ENCODE measurements at places on chromosomes 6 and 20.

GRCh38 chr20:58778760-58779159 lies 71.9 kb downstream of the GNAS-AS1 start:
- DNase-seq: no peak

- no peak for DNase-seq
These were observed 296.1 kb downstream of the TFAP2C start for GRCh38 chr20:56925082-56925830.

- DNase-seq: no peak
These were observed 737.8 kb upstream of the NRSN1 start for GRCh38 chr6:23388086-23388783.

DNA sequence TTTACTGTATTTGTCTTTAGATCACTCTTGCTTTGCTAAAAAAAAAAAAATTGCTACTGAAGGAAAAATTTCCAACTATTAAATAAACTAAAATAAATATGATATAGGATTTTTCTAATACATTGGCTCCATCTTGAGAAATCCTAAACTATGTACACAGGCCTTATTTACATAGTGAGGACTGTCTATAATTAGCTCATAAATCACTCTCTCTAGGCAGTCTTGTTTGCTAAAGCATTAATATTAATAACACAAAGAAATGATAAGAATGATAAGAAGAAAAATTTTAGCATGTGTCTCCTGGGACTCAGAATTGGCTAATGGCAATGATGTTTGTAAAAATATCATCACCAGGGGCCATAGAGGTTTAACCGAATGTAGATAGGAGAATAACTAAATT lies 13.3 kb upstream of the CRYBG1 start:
- no peak for DNase-seq

DNA sequence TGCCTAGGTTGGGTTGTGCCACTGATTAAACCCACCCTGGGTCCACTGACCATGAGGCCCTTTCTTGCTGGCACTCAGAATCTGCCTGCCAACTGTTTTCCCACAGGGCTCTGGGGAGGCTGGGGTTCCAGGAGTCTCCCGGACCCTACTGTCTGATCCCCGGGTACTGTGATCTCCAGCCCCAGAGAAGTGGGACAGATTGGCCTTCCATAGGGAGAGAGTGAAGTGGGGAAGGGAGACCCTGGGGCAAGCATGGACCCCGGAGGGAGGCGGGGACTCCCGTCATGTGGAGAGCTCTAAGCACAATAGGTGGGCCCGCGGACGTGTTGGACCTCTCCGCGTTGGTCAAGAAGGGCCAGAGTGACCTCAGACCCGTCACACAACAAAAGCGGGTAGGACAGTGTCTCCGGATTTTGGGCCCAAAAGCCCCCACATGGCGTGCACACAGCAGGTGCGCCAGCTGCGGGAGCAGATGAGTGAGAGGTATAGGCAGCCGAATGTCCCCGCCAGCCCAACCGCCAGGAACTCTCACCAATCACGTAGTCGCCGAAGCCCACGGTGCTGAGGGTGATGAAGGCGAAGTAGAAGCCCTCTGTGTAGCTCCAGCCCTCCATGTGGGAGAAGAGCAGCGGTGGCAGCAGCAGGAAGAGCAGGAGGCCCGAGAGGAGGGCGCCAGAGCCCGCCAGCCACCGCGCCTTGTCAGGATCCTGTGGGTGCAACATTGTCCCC lies 10.6 kb downstream of the KCNK17 start:
- no peak for DNase-seq

- no peak for DNase-seq
These were observed 52.1 kb downstream of the YTHDF1 start for GRCh38 chr20:63163596-63164483.

- no peak for DNase-seq
These were observed 148.2 kb upstream of the GGTLC1 start for GRCh38 chr20:24136659-24137246.

- no peak for DNase-seq
These were observed 38.8 kb downstream of the SLC22A3 start for GRCh38 chr6:160386869-160387530.

GRCh38 chr6:31158863-31159855 lies 770 bp downstream of the TCF19 start:
- no peak for DNase-seq

DNA sequence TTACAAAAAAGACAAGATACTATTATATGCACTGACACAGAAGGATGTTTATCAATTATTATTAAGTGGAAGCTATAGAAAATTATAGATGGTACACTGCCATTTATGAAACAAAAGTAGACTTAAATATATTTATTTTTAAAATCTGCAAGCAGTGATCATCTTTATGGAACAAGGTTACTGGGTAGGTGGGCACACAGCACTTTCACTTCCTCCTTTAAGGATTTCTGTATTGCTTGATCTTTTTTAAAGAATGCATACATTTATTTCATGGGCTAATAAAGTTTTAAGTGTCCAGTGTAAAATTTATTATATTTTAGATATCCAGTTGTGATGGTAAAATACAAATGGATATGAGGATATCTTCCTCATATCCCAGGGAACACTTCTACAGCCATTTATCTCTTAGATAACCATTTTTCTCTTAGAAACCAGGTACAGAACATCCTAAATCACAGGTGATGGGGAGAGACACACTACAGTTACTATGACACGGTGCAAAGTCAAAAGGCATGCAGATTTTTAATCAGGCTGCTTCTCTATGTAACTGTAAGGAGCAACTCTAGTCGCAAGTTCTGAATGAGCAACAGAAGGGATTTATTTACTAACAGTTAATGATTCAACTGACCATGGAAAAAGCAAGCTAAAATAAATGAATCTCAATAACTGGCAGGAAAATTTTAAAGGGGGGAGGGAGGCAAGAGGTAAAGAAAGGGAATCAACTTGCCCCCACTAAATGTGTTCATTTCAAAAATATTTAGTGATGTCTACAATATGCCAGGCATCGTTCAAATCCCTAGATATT lies 2.2 kb downstream of the FBXL4 start:
- no peak for DNase-seq

DNA sequence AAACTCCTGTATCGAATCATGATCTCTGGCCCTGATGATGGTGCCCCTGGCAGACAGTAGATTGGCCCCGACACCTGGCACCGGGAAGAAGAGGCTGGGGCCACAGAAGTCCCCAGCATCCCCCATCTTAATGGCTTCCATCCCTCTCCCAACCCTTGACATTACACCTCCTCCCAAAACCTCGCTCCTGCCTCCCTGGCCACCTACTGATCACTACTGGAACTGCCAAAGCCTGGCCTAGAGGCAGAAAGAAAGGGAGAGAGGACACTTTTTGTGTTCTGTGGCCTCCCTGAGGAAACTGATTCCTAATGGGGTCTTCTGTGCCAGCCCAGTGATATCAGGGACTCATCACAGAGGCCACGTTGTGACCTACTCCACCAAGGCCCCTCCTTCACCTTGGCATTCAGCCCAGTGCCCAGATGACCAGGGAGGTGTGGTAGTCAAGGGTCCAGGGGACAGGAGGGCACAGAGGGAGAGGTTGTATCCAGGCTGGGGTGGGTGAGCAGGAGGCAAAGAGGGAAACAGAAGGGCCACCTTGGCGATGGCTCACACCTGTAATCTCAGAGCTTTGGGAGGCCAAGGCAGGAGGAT lies 6.1 kb downstream of the C20orf173 start:
- peak; percentile 17 for DNase-seq

DNA sequence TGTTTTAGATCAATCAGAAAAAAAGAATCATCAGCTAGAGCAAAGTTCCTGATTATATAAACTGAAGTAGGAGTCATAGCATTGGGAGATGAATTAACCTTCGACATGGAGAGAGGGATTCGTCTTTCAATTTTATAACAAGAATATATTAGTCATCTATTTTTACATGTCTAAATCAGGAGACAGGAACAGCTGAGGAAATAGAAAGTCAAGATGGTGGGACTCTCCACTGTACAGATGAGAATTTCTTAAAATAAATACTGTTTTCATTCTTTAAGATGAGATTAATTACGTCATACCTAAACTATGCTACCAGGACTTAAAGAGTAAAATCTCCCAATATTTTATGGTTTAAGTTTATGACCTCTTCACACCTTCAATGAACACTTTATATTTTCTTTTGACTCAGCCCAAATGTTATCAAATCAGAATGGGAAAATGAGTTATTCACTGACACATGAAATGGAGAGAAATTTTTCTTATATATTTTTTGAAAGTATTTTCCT lies 1137.7 kb downstream of the EPHA7 start:
- no peak for DNase-seq

GRCh38 chr6:149385998-149386646 lies 13.9 kb upstream of the SUMO4 start:
- no peak for DNase-seq

DNA sequence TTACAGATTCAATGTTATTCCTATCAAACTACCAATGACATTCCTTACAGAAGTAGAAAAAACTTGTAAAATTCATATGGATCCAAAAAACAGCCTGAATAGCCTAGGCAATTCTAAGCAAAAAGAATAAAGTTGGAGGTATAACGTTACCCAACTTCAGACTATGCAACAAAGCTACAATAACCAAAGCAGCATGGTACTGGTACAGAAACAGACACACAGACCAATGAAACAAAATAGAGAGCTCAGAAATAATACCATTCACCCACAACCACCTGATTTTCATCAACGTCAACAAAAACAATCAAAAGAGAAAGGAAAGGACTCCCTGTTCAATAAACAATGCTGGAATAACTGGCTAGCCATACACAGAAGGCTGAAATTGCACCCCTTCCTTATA lies 17.2 kb upstream of the PLN start:
- no peak for DNase-seq

DNA sequence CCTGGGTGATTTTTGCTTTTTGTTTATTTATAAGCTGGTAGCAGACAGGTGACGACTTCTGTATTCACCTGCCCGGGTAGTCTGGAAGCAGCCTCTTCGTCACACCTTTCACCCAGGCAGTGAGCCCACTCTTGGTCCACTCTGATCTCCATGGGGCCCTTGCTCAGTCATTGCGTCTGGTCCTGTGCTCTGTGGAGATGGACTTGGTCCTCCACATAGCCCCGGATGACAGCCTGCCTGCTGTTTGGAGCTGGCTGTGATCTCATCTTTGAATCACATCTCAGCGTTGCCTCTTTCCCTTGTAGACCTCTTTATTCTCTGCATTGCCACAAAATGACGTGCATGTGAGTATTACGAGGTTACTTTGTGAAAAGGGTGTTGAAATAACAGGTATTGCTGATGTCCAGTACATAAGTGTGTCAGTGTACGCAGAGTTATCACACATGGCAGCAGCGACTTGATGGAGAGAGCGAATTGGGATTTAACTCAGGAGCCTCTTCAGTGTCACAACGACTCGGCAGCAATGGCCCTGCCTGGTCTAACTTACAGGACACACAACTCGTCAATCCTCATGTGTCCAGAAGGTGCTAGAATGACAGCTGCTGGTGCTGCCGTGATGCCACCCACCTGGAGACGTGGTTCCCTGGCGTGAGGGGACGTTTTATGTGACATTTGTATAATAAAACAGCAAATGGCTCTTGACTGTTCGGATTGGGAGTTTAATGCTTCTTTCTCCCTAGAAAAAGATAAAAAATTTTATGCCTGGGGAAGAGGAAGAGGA lies 24.2 kb upstream of the FRMD1 start:
- DNase-seq: no peak

DNA sequence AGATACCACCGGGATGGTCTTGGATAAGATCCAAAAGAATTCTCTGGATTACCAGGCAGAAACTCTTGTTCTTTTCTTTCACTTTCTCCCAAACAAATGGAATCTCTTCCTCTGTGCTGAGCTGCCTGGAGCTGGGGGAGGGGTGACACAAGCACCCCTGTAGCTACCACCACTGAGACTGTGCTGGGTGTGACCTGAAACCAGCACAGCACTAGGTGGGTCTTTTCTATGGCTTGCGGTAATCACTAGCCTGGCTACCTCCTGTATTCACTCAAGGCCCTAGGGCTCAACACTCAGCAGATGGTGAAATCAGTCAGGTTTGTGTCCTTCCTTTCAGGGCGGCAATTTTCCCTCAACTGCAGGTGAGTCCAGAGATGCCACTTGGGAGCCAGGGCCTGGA lies 122.4 kb upstream of the CENPW start:
- DNase-seq: no peak

GRCh38 chr6:32752580-32752979 lies 10.8 kb downstream of the HLA-DQB2 start:
- no peak for DNase-seq

GRCh38 chr6:156057869-156058268 lies 602.2 kb upstream of the NOX3 start:
- no peak for DNase-seq

DNA sequence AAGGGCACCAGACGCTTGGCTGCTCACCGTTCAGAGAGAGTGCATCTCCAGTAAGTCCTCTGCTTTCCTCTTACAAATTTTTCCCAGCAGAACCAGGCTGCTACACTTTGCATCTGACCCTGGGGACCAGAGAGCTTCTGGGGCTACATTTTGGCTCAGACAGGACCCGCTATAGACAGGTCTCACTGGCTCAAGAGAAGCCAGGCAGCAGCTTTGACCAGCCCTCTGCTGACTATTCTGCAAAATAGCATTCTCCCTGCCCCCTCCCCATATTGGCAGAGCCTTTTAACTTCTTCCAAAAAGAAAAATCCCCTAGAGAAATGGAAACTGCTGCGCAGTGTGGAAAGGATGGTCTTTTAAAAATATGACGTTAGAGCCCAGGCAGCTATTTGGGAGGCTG lies 37.2 kb downstream of the CPXM1 start:
- DNase-seq: no peak

- DNase-seq: no peak
These were observed 78.7 kb downstream of the PLCB4 start for GRCh38 chr20:9147547-9148024.

DNA sequence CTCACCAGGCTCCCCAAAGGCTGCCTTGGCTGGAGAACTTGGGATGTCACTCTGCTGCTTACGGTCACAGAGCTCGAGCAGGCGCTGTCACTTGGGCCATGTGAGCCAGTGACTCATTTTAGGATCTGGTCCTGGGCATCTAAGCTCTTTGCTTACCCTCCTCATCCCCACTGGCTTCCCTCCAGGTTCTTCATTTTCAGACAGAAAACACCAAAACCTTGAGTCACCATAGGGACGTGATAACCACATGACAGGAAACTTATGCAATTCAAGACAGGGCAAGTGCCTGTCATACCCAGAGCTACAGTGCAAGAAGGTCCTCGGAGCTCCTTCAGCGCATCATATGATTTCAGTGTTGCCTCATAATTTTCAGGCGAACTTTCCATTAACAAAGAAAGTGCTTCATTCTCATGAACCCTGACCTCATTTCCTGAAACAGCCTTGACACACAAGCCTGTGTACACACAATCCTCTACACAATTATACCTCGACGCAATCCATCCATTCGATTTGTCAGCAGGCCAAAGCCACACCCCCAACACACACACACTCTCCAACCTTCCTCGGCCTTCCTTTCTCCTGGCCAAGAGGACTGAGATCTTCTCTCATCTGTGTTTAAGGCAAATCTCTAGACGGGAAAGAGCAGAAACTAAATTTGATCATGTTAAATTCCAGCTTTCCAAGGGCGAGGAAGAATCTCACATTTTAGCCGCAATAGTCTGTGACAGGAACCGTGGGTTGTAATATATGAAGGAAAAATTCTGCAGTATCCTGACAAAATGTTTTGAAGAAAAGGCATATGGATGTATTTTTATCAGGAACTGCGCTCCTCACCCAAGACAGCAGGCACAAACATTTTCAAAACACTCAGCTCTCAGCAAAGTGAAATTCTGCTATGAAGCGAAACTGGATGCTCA lies 25.3 kb downstream of the TBC1D7 start:
- DNase-seq: no peak
